ENCODE measurements at places on chromosomes 2 and 18.

- no peak for DNase-seq
Measured at GRCh38 chr2:172462373-172462848, 35.0 kb downstream of the ITGA6 start.

DNA sequence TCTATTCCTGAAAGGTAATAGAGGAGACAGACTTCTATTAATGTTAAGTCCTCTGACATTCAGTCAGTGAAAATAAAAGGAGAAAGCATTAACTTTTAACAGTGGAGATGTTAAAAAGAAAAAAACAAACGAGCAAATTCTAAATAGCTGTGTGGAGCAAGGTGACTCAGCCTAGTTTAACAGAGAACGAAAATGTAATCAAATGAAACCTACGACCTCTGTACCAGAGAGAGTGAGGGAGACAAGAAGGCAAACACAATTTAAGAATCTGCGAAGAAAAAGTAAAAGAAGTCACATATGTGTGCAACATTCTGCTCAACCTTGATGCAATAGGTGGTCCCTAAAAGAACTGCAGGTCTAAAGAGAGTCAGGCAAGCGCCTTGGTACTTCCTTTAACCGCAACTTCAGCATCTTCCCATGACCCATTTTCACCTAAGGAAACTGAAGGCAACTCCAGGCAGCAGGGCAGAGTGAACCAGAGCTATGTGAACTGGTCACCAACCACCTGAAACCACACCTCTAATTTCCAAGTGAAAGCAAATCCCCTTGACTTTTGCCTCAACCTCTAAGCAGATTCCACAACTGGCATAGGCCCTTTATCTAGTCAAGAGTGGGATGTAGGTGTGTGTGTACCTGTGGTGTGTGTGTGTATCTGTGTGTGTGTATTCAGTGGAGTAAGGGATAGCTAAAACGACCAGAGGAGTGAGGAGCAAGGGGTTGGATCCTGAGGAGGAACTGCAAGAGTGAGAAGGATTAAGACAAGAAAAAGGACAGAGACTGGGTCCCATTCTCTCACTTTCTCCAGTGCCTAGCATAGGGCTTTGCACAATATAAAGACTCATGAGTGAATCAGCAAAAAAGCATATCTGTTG lies 43.0 kb downstream of the FIGN start:
- no peak for DNase-seq

DNA sequence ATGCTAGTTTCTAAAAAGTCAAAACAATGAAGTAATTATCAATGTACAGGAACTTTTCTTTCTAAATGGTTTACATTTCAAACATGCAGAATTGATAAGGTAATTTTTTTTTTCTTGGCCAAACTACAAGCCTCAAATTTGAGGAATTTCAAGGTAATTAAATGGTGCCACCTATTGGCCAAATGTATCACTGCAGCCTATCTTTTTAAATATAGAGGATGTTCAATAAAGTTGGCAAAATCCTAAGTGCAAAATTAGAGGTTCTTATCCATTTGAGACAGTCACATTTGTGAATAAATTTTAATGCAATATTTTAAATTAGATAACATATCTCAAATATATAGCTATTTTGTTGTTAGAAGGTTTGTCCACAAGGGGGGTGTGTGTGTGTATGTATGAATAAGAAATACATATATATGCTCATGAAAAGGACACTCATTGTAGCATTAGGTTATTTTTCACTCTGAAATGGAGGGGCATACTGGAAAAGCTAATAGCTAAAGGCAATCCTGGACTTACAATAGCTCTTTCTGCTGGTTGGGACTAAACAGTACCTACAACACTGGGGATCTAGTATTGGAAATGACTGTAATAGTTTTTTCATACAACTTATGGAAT lies 26.2 kb downstream of the MMADHC start:
- DNase-seq = no peak

- peak; percentile 63 for DNase-seq
Measured at GRCh38 chr2:231597014-231597611, 4.4 kb downstream of the TEX44 start.

DNA sequence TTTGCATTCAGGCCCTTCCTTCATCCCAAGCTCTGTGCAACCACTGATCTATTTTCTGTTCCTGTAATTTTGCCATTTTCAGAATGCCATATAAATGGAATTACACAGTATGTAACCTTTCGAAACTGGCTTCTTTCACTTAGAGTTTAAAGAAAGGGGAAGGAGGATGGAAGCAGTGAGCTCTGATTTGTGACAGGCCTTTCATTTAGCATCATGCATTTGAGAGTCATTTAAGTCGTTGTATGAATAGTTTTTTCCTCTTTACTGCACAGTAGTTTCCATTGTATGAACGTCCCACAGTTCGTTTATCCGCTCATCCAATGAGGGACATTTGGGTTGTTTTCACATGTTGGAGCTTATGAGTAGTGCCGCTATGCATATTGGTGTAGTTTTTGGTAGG lies 67.0 kb downstream of the LBH start:
- DNase-seq = peak; percentile 35

DNA sequence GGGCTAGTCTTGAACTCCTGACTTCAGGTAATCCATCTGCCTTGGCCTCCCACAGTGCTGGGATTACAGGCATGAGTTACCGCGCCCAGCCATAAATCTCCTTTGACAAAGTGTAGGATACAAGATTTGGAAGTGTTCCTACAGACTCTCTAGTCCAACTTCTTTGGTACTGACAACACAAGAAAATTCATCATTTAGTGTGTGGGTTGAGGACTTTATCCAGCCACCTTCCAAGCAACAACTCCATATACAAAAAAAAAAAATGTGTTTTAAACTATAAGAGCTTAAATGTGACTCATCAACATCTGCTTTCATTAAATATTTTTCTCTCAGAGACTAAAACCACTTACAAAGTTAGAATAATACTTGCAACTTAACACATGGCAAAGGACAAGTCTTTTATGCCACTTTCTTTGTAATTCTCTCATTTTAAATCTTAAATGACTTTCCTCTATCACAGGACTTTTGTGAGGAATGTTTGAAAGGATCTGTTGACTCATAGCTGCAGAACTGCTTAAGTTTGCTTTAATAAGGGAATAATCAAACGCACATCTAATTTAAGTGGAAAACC lies 46.2 kb upstream of the ITGAV start:
- DNase-seq = no peak

DNA sequence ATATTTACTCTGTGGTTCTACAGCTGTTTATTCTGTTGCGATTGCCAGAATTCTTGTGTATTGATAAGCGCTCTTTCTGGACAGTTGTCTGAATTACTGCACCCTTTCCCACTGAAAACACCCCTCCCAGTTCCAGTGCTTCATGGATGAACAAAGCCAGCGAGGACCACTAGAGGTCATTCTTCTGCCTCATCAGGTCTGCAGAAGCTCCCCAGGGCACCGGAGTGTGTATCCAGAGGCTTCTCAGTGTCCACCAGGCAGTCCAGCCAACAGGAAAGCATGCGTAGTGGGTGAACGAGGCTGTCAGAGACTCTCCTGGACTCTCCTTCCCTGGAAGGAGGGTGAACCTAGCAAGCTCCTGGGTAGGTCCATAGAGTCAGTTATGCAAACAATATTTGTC lies 40.6 kb upstream of the INHBB start:
- no peak for DNase-seq

GRCh38 chr2:32553829-32554432 lies 73.9 kb upstream of the TTC27 start:
- peak; percentile 11 for DNase-seq

GRCh38 chr2:10449838-10450691 lies 1.9 kb upstream of the ODC1 start:
- DNase-seq = no peak

DNA sequence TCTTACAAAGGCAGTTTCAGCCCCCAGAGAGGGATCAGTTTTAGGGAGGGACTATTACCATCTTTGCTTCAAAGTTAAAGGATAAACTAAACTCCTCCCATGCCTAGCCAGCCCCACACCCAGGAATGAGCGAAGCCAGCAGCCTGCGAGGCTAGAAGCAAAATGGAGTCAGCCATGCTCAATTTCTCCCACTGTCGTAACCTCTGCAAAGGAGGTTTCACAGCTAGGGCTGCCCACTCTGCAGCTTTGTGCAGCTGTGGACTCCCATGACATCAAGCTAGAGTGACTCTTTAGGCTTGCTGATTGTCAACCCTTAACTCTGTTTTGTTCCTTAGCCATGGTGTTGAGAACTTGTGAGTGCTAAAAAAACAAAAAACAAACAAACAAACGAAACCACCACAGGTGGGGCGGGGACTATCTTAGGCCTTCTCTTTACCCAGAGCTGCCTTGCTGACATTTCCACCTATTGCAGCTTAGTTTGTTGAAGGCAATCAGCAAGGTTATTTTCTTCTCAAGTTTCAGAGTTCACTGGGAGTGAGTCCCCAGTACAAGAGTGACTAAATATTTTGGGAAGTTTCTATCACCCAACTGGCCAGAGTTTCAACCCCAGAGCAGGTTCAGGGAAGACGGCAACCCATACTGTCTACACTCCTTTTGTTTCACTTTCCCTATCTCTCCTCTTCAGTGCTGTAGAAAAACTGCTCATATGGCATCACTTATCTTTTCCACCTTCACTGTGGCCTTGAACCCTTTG lies 592.1 kb downstream of the XIRP2 start:
- DNase-seq = no peak

- DNase-seq = no peak
Measured at GRCh38 chr18:66630831-66631230, 26.9 kb upstream of the CDH19 start.

DNA sequence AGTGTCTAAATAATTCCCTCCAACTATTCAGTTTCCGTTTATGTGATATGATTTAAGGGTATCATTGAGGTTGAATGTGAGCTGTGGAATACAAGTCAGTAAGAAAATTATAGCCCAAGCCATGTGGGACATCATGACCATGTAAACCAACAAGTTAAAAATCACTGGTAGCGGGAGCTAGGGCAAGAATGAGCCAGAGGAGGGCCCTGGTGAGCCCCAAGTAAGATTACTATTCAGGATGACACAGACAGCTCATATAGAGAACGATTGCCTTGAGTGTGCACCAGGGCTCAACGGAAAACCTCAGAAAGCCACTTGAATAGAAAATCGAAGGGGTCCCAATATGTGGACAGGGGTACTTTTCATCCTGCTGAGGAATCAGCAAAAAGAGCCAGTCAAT lies 87.8 kb upstream of the RBMS1 start:
- no peak for DNase-seq

DNA sequence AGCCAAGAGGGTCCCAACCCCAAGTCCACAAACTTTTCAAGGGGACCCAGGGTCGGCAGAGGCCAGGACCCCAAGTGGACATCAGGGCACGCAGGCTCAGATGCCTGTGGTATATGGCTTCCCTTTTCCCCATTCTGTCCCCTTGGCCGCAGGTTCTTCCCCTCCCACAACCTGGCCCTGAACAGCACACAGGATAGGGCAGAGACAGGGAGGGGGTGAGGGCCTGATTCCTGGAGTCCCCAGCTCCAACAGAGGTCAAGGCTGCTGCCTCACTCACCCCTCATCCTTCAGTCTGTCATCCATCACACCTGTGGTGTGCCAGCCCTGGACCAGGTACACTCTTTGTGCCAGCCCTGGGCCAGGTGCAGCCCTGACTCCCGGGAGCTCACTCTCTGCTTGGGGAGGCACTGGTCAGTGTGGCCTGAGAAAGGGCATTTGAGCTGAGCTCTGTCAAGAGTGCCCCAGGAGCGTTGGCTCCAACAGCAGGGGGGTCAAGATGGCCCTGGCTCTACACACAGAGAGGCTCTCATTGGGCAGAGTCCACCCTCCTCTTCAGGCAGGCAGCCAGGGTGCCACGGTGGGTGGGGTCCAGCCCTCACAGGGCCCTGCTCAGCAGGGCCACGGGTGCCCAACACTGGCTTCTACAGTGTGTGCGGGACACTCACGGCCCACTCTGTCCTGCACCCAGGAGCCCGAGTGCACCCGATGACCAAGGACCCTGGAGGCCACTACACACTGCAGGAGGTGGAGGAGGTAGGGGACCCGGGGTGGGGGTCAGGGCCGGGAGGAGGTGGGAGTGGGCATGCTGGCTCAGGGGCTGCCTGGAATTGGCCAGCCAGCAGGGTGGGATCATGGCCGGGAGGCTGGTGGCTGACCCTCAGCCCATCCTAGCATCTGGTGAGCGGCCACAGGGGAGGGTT lies 1.6 kb downstream of the AGXT start:
- no peak for DNase-seq

- no peak for DNase-seq
Measured at GRCh38 chr18:7793100-7793499, 226.0 kb downstream of the PTPRM start.

DNA sequence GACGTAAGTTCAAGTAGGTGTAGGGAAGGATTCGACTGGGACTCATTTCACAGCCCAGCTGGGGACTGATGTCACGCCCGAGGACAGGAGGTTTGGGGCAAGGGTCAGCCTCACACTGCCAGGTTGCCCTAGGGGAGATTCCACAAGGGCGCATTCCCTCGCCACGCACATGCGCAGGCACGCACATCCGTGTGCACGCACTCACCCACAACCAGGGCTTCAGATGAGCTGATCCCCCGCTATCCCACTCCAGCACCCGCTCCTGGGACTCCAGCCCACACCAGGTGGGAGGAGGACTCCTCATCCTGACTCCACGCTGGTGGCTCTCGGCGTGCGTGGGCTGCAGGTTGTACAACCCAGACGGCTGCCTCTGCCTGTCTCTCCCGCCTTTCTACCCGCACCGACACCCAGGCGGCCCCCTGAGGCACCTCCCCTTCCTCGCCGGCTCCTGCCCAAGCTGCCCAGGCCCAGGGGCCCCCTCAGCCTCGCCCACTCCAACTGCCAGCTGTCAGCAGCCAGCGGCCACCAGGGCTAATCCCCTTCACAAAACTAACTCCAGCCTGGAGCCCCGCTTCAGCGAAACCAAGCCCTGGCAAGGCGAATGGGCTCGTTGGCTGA lies 47.8 kb upstream of the FOSL2 start:
- no peak for DNase-seq

DNA sequence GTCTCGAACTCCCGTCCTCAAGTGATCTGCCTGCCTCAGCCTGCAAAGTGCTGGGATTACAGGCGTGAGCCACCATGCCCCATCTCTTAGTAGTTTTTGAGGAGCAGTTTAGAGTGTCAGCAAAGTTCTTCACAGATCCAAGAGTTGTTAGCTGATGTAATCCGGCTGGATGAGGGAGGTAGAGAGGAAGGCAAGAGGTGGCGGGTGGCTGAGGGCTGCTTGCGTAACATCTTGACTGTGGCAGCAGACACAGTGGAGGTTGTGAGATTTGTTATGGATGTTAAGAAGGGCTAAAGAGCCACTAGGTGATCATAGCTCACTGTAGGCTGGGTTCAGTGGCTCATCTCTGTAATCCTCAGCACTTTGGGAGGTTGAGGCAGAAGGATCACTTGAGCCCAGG lies 19.5 kb upstream of the FAM136A start:
- no peak for DNase-seq
